ENCODE measurements at places on chromosomes 1 and 21.

DNA sequence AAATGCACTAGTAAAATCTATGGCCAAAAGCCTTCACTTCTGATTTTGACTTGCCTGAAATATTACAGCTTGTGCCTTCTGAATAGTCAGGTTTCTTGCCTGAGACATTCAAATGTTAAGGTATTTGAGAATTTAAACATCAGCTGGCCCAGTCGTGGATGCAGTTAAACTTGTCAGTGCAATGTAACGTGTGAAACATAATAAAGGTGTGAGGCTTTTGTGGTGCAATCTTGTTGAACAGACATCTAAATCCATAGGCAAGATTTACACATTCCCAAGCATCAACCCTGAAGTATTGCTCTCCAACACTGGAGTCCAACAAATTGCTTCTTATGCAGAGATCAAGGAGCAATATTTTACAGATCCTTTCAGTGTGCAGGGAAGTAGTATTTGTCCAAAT, 4.4 kb downstream of the CCN1 start:
- no peak for DNase-seq

GRCh38 chr1:108121358-108122143, 78.6 kb downstream of the SLC25A24 start:
- DNase-seq: no peak

DNA sequence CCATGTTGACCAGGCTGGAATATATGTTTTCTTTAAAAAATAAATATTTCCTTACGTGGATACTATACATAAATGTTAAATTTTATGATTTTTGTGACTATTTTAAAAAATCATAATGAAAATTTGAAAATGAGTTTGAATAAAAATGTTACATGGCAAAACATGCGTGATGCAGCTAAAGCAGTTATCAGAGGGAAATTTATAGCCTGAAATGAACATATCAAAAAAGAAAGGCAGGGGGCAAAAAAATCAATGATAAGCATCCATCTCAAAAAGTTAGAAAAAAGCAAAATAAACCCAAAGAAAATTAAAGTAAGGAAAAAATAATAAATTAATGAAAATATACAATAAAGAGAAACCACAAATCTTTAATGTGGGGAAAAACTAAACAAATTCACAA, 8.6 kb downstream of the CCSAP start:
- DNase-seq: no peak

DNA sequence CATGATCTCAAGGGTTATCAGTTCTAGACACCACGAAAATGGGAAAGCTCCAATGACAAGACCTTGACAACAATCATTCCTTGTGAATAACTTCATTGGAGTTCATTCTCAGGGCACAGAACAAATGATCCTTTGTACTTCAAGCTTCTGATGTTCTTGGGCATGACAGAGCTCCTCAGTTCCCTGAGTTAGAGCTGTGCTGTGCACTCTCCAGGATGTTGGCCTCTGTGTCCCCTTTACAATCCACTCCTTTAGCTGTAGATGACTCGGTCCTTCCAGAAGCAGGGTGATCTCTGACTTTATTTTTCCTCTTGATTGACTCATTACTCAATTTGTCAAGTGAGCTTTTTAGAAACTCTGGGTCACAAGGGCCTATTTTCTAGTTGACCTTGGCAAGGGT, 3.9 kb upstream of the FAM78B start:
- DNase-seq: no peak

DNA sequence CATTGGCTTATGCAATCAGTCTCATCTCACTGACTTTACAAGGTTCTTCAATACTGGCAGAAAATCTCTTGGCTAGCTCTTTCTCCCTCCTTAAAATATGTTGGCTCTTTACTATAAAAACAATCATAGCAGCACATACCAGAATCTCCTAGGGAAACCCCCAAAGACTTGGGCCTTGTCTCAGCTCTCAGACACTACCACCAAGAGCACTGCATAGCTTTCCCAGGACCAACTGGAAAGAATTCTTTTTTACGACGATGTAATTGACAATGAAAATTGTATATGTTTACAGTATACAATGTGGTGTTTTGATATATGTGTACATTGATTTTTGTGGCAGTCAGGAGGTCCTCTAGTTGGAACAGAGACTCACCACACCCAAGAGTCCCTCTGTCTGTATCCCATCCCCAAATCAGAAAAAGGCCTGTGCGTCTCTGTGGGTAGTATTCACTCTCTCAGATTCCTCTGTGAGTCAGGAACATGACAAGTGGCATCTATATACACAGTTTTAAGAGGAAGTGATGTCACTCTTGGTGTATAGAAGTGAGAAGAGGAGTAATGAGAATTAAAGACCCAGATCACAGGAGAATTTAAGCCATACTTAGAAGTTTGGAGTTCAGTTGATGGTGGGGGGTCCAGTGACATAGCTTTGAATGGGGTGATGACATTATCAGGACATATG, 21.1 kb downstream of the SMAP2 start:
- DNase-seq: no peak

- no peak for DNase-seq
Observed at GRCh38 chr1:3018576-3018975, 2.7 kb upstream of the ACTRT2 start.

- DNase-seq: no peak
Observed at GRCh38 chr1:170676628-170677027, 12.7 kb downstream of the PRRX1 start.

GRCh38 chr1:226424221-226425003, 16.5 kb upstream of the PARP1 start:
- DNase-seq: no peak

DNA sequence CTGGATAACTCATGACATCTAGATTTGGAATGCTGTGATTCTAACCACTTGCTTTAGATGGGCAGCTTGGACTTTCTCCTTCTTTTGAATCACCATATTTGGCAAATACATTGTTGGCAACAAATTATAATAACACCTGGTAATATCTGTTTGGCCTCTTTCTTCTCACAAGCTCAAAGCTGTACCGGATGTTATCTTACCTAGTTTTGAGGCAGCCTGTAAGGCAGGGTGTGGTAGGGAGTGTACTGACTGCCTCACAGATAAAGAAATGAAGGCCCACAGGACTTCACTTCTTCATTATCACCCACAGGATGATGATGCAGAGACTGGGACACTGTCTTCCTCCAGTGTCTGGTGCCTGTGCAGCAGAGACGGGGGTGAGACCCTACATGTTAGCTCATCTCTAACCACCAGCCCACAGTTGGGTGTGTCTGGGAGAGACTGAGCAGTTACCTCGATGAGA, 28.5 kb downstream of the TUFT1 start:
- DNase-seq: no peak

- DNase-seq: no peak
Observed at GRCh38 chr1:34639701-34640100, 115.1 kb upstream of the GJB5 start.

- DNase-seq: no peak
Observed at GRCh38 chr1:26057189-26057588, 10.2 kb downstream of the TRIM63 start.

- no peak for DNase-seq
Observed at GRCh38 chr1:164058198-164058597, 500.8 kb upstream of the PBX1 start.

GRCh38 chr1:81410941-81411340, 389.8 kb upstream of the ADGRL2 start:
- DNase-seq: no peak

GRCh38 chr1:48251821-48252220, 29.3 kb downstream of the SLC5A9 start:
- no peak for DNase-seq

DNA sequence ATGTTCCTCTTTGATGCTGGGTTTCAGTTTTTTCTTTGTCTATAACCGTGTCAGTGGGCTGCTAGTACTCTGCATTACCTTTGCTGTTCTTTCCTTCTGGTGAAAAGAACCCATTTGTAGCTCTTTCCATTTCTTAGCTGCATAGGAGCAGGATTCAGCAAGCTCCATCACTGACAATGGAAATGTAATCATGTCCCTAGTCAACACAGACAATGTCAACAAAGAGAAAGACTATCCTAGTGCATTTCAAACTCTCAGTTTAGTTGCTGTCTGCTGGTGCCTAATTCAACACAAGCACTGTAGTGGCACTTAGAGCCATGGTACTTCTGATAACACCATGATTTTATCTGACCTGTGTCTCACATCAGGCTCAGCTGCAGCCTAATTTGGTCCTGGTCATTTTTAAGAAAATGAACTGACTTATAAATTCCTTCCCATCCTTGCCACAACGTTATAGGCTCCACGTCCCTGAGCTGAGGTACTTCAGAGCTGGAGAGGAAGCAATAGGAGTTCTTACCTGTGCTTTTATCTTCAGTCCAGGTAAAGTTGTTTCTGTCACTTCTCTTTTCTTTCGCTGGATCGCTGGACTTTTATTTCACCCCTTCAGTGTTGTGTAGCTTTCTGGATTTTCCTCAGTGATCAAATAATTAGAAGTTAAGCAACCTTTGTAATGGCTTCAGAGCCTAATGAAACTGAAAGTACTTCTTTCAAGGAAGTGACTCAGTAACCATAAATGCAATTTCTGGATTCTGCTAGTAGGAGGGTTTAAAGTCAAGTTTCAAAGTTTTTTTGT, at the start of gene GBP3:
GBP3 (minus strand) TSS at position 700 of the 793 bp plus-strand sequence. CDS start 2,145 bp downstream, outside the sequence.
- no peak for DNase-seq

DNA sequence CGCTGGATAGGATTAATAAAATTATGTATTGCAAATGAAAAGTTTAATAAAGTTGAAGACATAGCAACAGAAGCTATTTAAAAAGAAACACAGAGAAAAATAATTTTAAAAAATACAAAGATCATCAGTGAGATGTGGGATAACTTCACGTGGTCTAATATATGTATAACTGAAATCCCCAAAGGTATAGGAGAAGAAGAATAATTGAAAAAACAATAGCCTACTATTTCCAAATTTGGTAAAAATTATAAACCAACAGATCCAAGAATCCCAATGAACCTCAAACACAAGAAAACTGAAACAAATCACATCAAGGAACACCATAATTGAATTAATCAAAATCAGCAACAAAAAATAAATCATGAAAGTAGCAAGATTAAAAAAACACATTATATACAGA, 44.9 kb downstream of the GREM2 start:
- no peak for DNase-seq

DNA sequence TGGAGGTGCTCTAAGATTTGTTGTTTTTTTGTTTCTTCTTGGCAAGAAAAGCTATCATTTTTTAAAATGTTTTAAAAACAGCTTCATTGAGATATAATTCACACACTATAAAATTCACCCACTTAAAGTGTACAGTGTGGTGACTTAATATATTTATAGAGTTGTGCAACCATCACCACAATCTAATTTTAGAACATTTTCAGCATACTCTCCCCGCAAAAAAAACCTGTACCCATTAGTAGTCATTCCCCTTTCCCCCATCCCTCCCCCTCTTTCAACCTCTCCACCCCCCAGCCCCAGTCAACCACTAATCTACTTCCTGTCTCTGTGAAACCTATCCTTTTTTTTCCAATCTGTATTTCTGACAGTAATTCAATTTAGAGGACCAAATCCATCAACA, 30.6 kb downstream of the ZC3H11B start:
- no peak for DNase-seq

DNA sequence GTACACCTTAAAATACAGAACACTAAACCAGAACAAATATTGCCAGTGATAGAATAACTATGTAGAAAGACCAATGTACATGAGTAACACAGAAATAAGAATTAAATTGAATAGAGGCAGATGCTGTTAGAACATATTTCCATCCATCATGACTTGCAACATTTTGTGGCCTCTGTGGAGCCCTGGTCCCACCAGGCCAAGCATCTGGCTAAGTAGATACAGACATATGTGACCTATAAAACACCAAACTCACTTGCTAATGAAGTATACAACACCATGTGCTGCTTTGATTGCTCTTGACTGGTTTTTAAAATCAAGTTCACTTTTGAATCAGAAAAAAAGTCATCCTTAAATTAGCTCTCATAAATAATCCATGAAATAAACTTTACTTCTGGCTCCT, 20.5 kb downstream of the SLC19A2 start:
- no peak for DNase-seq

DNA sequence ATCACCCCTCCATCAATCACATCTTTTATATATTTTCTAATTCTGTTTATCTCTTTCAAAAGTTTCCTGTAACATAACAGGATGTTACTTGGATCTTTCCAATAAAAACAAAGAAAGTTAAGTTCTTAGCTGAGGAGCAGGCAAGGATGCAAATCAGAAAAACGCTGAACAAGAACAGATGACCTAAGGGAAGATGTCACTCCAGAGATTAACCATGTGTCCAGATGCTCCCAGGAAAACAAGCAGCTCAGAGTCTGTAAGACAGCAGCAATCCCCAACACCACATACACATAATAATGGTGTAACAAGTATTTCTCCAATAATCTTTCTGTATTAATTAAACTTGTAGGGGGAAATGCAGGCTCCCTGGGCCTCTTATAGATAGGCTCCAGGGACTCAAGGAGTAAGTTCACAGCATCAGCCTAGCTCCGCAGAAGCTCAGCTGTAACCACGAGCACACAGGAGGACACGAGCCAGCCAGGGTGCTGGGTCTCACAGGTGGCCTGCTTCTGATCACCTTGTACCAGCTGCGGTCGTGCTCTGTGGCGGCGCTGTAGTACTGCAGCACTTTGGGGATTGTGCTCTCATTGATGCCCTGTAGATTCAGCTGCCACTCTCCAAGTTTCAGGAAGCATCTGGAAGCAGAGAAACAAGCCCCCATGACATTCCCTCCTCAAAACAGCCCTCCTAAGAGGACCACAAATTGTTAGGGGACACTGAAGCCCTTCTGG, 33.1 kb upstream of the EXOSC10 start:
- DNase-seq: no peak

- no peak for DNase-seq
Observed at GRCh38 chr1:64176659-64177058, 26.8 kb upstream of the UBE2U start.

DNA sequence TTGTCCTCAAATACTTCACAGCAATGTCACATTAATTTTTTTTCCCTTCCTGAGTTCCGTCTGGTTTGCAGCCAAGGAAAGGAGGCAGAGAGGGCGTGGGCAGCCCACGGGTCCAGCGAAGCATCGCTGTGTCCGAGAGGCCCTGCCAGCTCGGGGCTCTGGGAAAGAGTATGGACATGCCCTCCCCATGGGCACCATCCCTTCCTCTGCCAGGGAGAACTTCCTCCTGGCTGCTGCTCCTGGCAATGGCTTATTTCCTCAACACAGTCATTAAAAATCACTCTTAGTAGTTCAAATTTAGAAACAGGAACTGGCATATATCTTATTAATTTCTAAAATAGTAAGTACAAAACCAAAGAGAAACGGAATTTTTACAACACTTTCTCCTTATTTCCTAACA, 115.4 kb downstream of the RIPK4 start:
- DNase-seq: no peak

GRCh38 chr1:13763991-13764390, 64.0 kb downstream of the PRDM2 start:
- DNase-seq: no peak

GRCh38 chr1:204915861-204916495, 45.3 kb downstream of the NFASC start:
- DNase-seq: no peak
